ENCODE measurements at places on chromosomes 3 and 15.
A peak's percentile ranks its signal among the peaks of the same experiment; 100 is the strongest.

DNA sequence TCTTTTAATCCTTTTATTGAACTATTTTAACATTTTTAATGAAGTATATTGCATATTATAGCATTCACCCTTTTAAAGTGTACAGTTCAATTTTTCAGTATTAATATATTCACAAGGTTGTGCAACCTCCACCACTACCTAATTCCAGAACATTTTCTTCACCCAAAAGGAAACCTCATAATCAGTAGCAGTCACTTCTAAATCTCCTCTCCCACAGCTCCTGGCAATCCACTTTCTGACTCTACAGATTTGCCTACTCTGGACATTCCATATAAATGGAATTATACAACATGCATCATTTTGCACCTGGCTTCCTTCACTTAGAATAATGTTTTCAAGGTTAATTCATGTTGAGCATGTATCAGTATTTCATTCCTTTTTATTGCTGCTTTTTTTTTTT, 55.0 kb upstream of the HRH1 start:
- DNase-seq = peak; percentile 13

GRCh38 chr15:20340931-20341661, 200.5 kb downstream of the GOLGA6L6 start:
- no peak for DNase-seq

DNA sequence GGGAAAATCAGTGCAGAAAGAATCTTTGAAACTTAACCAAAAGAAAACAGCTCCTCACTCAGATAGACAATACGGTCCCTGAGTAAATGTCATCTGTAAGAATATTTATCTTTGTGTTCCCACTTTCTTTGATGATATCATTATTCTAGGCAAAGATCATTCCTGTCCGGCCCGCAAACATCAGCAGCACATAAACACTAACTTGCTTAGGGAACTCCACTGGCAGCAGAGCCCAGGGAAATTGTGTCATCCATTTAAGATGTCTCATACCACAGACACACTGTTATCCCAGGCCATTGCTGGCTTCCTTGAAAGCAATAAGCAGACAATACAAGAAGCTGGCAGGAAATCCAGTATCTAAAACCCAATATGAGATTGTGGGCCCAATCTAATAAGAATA, 20.1 kb upstream of the CD96 start:
- DNase-seq = peak; percentile 33

DNA sequence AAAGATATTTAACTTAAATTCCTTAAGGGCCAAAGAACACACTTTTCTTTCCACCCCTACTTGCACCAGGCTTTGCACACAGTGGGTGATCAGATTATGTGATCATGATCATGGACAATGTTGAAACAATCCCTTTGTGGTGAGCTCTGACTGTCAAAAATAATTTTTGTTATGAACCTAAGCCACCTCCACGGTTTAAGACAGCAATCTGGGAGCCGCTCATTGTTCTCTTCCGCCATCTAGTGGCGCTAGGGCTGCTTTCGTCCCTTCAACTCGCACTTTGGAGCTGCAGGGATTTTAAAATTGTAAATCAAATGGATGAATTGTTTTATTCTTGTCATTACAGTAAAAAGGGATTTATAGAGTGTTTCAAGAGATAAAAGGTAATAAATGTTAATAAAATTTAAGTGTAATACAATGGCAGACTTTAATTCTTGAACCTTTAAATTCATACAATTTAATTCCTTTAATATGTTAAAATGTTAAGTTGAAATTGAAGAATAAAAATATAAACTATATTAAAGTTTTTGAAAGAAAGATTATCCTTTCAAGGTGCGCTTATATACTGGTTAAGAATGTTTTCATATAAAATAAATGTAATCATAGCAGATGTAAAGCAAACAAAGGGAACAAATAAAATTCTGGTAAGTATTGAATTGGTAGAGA, 45.3 kb upstream of the ARL6 start:
- peak; percentile 74 for DNase-seq

- peak; percentile 33 for DNase-seq
These were observed 8.5 kb upstream of the UBXN7 start for GRCh38 chr3:196440696-196441095.

GRCh38 chr15:38680775-38681174, 116.2 kb upstream of the RASGRP1 start:
- no peak for DNase-seq

DNA sequence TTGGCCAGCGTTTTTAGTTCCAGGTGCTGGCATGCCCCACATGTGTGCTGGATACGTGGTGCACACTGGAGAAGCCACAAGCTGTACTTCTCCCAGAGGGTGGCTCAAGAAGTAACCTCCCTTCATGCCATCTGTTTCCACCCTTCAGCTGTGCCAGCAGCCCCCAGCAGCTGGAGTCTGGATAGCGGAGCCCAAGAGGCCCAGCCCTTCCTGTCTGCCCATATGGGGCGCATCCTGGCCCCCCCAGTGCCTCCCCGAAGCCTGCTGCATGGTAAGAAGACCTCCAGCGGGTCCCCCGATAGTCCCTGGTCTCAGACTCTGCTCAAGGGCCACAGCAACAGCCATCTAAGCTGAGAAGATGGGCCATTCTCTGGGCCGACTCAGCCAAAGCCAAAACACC, 5.8 kb upstream of the MANF start:
- DNase-seq = no peak

- DNase-seq = peak; percentile 89
These were observed 14.1 kb upstream of the HRH1 start for GRCh38 chr3:11140030-11140712.

- DNase-seq = peak; percentile 37
These were observed 75.6 kb upstream of the CACNA2D3 start for GRCh38 chr3:54046641-54047214.

DNA sequence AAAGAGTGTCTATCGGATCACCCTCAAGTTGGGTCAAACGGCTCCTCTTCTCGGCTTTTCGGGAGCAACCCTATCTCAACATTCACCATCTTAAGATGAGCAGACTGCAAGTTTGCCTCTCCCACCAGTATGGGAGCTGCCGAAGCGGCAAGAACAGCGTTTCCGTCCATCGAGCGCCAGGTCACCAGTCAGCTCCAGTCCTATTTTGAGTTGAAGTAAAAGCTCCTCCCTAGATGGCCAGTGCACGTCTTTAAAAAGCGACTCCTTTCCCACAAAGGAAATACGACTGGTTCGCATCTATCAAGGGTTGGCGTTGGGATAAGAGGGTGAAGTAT, 369 bp upstream of the U2SURP start:
- DNase-seq = no peak

GRCh38 chr3:112738366-112738765, 97.4 kb upstream of the CCDC80 start:
- DNase-seq = peak; percentile 70

DNA sequence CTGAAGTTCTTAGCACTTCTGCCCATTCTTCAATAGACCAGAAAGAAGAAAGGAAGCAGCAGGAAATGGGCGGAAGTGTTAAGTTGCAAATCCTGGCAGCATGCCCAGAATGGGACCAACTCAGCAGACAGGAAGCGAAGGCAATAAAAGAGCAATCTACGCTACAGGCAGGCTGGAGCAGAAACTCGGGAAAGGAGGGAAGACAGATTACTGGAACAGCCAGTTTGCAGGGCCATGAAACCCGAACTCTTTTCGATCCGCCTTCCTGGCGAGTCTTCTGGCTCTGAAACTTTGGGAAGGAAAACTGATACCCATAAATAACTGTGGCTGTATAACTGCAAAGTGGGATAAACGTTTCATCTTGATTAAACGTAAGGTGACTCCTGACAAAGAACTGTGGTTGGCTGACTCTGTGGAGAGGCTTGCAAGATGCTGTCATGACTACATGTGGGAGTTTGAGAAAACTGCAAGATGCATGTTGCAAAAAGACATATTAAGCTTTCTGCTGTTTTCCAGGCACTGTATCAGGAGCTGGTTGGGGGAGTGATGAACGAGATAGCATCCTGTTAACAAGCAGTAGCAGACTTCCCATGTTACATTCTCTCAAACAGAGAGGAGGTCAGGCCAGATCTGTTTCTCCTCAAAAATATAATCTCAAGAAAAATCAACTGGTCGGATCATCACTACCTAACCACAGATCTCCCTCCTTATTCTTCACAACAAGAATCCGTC, 67.8 kb downstream of the FMN1 start:
- peak; percentile 97 for DNase-seq

DNA sequence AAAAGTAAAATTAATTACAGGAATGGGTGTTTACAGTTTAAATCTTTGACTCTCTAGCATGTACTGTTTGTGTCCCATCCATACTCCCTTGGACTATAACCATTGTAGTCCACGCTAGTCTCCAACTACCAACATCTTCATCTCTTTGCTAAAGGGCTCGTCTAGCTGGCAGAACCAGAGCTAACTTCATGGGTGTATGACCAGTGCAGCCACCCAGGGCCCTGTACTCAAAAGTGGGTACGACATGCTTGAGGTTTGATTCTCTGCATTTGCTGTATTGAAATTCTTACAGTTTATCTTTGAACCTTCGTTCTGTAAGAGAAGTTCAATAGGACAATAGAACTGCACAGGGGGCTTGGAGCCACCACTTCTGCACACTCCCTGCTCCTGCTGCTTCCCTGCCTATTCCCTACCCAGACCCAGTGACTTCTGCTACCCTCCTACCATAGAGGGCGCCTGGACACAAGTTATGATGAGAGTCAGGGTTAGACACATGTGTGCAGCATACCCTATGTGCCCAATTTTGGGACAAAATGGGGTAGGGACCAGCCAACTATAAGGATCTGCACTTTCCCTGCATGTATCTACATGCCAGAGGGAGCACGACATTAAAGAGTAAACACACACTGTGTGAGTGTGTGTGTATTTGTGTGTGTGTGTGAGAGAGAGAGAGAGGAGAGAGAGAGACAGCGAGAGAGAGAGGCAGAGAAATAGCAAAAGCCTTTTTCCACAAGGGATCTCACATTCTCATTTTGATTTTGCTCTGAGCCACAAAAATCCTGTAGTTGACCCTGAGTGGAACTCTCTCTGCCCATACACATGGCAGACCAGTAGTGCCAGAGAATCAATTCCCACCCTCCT, 59.0 kb upstream of the NECTIN3 start:
- peak; percentile 4 for DNase-seq

GRCh38 chr3:90010341-90010740, 902.9 kb downstream of the EPHA3 start:
- peak; percentile 67 for DNase-seq

DNA sequence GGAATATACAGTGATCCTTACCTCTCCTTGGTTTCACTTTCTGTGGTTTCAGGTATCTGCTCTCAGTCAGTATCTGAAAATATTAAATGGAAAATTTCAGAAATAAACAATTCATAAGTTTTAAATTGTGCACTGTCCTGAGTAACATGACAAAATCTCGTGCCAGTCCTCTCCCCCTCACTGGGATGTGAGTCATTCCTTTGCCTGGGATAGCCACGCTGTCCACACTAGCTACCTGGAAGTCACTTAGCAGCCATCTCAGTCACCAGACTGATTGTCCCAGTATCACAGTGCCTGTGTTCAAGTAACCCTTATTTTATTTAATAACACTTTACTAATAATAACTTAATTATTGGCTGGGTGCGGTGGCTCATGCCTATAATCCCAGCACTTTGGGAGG, 15.3 kb upstream of the KLHL25 start:
- no peak for DNase-seq

DNA sequence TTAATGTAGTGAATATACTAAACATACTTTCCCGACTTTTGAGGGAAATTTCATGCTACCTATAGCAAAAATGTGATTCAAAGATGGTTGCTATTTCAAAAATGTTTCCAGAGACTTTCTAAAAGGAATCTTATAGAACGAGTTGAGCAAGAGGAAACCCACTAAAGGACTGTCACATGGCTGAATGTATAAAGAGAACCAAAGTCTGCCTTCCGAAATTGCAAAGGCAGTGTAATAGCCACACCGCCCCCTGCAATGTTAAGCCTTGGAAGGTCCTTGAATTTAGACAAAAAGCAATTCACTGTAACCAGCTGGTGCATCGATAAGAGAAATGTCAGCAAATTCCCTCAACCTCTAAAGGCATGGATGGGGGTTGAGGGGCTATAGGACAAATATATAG, 142.8 kb downstream of the CHL1 start:
- DNase-seq = no peak

- DNase-seq = no peak
These were observed 18.8 kb downstream of the CXCR6 start for GRCh38 chr3:45962033-45962432.

DNA sequence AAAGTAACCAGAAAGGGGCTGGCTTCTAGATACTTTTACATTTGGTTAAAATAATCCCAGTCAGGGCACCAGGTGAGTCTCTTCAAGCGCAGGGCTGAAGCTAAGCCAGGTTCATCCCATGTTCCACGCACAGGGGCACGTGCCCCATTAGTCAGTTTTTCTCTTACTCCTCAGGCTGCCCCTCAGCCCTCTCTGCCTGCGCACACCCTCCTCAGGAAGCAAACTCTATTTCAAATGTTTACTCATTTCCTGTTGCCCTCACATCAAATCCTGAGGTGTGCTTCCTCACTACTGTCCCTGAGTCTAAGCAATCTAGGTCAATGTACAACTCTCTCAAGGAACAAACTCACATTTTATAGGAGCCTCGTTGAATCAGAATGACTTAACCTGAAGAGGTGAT, 48.5 kb downstream of the THBS1 start:
- no peak for DNase-seq

DNA sequence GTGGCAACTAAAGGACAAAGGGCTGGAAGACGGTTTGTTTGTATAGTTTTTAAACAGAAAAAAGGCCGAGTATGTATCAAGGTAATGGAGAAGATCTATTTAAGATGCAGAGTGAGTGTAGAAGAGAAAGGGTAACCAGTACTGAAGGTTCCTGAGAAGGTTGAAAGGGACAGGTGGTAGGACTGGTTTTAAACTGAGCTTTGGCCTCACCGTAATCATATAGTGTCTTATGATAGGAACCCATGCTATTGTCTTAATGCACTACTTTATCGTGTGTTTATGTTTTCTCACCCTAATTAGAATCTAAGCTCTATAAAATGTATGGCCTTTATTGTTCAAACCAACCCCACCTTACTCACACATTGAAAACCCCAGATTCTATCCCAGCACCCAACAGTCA, 32.7 kb downstream of the FHIT start:
- DNase-seq = no peak

- no peak for DNase-seq
These were observed 1029.9 kb upstream of the CADM2 start for GRCh38 chr3:83928903-83929302.

- peak; percentile 84 for DNase-seq
These were observed 141.9 kb upstream of the C2CD4B start for GRCh38 chr15:62306851-62307504.

GRCh38 chr15:89848970-89849292, 34.3 kb upstream of the ANPEP start:
- DNase-seq = no peak

GRCh38 chr3:194446754-194447153, 40.0 kb downstream of the ATP13A3 start:
- no peak for DNase-seq

- DNase-seq = no peak
These were observed 98.1 kb upstream of the SYNPR start for GRCh38 chr3:63179862-63180522.

DNA sequence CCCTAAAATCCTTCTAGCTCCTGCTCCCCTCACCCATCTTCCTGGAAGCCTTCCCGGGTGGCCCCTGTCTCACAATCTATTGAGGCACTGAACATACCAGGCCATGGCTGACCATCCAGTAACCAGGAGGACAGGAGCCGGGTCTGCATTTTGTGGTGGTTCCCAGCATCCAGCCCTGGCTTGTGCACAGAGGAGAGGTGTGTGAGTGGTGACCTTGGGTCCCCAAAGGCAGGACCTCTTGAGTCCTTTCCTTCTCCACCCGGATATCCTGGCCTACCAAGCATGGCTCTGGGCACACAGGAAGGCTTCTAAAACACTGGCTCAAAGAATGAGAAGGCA, 7.8 kb downstream of the CSK start:
- no peak for DNase-seq

All from fibroblast of the aortic adventitia (primary cell).